Caudate nucleus (tissue), 63 donors: ENCODE measurements at places on chromosomes 4 and X.

DNA sequence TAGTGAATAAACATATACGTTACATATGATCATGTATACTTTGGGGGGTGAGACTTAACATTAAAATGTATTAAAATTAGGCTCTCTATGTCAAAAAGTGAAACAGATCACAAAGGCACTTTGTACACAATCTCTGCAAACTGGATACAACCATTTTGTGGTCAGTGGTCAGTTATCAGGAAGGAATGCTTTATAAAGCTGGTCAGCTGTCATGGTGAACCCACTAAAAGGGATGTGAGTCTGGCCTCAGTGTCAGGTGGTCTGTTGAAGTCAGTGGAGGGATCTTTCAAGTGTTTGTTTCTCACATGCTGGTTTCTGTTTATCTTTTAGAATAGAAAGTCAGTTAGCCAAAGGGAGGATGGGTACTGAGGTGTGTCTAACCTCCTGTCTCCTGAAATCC, 875.5 kb upstream of the INTU start:
- DNase-seq = no peak

GRCh38 chrX:10008483-10009056, 41.4 kb downstream of the CLDN34 start:
- no peak for DNase-seq

- DNase-seq = peak; percentile 3
Measured at GRCh38 chr4:86441175-86441936, 81.5 kb upstream of the MAPK10 start.

- no peak for DNase-seq
Measured at GRCh38 chr4:176150356-176150682, 45.1 kb downstream of the SPATA4 start.

DNA sequence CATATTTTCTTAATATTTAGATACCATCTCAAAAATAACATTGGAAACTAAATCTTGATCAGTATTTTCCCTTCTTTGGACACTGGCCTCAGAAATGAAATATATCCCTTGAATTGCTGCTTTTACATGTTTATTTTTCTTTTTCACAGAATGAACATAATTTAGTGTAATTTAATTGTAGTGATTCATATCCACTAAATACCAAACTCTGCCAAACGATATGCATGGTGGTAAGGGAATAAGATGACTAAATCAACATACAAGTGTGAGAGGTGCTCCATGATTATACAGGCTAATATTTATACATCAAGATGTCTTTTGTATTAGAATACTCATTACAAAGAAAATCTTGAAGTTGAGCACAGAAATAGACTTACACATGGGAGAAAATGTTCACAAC, 216.8 kb upstream of the PACRGL start:
- DNase-seq = no peak

GRCh38 chr4:98659106-98659592, 738 bp upstream of the TSPAN5 start:
- DNase-seq = no peak

GRCh38 chrX:14801136-14801535, 71.7 kb downstream of the FANCB start:
- DNase-seq = no peak

- no peak for DNase-seq
Measured at GRCh38 chr4:4655901-4656300, 114.1 kb upstream of the STX18 start.

DNA sequence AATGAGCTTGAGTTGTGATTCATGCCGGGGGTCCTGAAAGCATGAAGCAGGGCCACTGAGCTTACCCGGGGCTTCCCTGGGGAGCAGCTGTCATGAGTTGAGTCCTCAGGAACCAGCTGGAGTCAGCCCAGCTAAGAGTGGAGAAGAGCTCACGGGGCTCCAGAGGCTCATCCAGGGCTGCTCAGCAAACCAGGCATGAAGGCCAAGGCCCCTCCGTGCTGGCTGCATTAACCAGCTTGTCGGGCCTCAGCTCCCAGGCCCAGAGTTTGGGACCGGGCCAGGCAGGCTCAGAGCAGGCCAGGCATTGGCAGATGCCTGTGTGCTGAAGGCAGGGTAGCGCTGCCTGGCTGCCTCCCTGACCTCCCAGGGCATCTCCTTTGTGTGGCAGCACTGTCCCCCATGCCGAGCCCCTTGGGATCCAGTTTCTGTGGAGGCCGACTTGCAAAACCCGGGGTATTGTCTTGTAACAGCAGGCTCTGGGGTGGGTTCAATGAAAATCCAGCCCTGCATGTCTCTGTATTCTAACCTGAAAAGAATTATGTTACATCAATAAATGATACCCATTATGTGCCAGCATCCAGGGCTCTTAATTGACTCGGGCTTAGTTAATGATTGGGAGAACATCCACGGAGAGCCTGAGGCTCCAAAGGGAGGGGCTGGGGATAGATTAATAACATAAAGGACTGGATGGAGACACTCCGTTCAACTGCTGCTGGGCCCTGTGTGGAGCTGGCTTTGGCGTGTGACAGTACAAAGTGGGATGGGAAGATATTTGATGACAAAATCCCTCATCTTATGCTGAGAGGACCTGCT, 68.0 kb upstream of the MSX1 start:
- peak; percentile 14 for DNase-seq

DNA sequence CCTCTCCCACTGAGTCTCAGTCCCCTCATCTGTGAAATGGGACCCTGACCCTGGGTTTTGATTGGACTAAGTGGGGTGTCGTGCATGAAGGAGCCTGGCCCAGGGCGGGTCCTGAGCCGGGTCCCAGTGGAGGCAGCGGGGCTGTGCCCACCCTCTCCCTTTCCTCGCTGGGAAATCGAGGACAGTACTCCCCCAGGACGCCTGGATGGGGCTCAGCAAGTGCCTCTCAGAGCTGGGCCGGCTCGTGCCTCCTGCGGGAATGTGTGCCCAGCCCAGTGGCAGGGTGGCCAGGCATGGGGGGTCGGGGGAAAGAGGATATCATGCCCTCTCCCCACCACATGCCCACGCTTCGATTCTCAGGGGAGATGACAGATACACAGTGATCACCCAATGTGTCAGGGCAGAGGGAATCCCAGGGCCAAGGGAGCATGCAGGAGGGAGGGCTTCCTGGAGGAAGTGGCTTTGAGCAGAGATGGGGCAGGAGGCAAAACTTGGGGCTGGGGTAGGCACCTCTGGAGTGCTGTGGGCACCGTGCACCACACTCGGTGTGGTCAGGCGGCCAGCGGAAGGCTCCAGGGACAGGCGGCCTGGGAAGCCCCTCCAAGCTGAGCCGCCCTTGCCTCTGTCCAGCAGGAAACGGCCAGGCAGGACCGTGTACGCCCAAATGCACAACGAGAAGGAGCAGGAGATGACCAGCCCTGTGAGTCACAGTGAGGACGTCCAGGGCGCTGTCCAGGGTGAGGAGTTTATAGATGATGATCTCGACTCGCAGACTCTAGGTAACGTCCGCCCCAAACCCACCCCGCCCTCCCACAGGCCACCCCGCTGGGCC, 203.0 kb downstream of the AFAP1 start:
- DNase-seq = no peak

DNA sequence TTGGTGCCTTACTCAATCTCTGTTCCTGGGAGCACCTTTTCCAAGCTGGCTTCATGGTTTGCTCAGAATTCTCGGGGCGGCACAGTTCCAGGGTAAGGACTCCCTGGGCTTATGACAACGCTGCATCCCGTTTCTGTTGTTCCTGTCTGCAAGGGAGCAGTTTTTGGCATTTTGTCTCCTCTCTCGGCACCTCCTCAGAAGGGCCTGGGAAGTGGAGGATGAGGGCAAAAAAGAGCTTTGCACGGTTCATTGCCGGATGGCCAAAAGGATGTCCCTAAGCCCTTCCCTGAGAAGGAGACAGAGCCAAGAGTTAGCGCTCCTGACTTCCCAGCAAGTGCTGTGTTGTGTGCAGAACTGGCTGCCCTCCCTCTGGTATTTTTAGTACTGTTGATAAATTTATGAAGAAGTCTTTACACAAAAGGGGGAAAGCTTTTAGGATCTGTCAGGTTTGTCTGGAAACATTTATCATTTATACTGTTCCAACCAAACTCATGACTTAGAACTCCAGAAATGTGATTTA, 13.4 kb downstream of the SRD5A3 start:
- DNase-seq = no peak

DNA sequence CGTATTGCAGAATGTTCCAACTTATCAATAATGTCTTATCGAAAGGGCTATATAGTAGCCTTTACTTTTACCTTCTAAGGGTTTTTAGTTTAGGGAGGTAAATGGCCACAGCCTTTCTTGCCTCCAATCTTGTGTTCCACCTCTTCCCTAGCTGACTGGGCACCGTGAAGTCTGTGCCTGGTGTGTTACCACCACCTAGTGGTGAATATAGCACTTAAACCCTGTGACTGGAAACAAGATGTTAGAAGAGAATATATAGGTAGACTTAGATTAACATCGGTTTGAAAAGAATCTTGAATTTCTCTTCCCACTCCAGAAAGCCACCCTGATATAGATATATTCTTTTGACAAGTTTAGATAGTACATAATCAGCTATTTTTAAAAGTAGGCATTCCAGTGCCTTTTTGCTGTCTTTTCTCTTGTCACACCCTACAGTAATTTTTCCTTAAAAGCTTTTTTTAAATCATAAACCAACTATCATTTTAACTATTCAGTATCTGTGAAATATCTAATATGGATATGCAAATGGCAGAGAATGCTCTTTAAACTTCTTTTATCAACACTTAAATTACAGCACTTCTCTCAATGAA, 27.8 kb upstream of the ADH7 start:
- peak; percentile 55 for DNase-seq

- no peak for DNase-seq
Measured at GRCh38 chr4:7983296-7983695, 43.6 kb upstream of the AFAP1 start.

- no peak for DNase-seq
Measured at GRCh38 chr4:52892880-52893279, 30.8 kb downstream of the RASL11B start.

GRCh38 chr4:26083987-26084386, 170.0 kb downstream of the SMIM20 start:
- DNase-seq = no peak

DNA sequence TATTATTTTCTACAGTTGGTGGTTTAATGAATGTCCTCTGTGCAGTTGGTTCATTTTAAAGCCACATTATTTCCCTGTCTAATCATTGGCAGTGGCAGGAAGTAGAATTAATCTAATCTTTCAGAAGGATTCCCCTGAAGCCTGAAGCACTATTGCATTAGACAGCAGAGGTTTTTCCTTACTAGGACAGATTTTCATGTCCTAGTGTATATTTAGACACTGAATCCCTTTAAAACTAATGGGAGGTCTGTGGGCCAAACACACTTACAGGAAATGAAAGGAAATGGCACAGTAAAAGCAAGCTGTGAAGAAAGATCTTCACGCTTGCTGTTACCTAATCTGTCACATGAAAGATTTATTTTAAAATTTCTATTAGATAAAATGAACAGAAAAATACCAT, 165.2 kb downstream of the SLC39A8 start:
- DNase-seq = no peak

- no peak for DNase-seq
Measured at GRCh38 chr4:74258963-74259362, 49.3 kb upstream of the EPGN start.
